ENCODE measurements at places on chromosomes 6 and 20.

- DNase-seq: no peak
These were observed 21.0 kb downstream of the C6orf89 start for GRCh38 chr6:36906539-36907325.

DNA sequence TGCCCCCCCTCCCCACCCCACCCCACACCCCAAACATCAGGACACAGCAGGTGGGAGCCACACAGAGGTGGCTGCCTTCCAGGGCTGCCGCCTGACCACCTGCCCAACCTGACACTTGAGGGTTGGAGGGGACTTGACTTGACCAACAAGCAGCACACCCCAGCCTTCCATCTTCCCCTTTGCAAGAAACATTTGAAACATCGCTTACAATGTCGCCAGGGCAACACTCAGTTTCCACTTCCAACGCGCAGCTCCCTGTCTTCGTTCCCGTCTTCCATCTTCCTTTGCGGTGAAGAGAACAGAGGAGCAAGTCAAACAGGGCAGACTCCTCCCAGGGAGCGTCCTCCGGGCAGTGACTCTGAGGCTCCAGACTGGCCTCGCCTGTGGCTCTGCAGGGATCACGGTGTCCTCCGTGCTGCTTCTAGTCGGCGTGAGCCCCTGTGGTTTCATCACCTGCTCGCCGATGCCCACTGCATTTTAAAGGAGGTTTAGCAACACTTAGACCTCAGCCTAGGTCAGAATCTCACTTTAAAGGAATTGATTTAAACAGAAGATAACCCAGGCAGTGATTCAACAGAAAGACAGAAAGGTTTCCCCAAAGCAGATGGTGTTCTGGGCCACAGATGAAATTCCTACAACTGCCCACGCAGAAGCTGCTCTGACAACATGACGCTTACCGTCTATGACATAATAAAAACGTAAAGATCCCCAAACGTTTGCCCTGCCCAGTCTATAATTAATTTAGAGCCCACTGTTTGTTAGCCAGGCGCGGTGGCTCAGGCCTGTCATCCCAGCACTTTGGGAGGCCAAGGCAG, 130.8 kb downstream of the TAF4 start:
- no peak for DNase-seq

DNA sequence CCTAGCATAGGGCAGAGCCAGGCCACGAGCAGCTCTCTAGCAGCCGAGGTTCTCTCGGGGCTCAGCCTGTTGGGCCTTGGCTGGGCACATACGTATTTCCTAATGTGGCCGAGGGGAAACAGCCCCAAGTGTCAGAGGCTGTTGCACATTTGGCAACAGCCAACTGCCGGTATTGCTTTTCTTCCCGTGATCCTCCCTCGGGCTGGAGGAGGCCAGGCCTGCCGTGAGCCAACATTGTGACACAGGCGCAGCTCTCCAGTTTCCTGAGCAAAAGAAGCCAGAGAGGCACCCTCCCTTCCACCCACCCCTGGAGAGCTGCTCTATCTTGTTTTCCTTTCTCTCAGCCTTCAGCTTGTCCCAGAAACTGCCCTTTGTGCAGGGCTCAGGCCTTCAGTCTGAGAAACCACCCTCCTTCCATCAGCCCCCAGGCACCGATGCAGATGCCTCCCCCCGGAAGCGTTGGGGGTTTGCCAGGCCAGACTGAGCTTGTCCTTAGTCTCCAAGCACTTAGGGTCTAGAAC, 5.1 kb upstream of the BPI start:
- no peak for DNase-seq

DNA sequence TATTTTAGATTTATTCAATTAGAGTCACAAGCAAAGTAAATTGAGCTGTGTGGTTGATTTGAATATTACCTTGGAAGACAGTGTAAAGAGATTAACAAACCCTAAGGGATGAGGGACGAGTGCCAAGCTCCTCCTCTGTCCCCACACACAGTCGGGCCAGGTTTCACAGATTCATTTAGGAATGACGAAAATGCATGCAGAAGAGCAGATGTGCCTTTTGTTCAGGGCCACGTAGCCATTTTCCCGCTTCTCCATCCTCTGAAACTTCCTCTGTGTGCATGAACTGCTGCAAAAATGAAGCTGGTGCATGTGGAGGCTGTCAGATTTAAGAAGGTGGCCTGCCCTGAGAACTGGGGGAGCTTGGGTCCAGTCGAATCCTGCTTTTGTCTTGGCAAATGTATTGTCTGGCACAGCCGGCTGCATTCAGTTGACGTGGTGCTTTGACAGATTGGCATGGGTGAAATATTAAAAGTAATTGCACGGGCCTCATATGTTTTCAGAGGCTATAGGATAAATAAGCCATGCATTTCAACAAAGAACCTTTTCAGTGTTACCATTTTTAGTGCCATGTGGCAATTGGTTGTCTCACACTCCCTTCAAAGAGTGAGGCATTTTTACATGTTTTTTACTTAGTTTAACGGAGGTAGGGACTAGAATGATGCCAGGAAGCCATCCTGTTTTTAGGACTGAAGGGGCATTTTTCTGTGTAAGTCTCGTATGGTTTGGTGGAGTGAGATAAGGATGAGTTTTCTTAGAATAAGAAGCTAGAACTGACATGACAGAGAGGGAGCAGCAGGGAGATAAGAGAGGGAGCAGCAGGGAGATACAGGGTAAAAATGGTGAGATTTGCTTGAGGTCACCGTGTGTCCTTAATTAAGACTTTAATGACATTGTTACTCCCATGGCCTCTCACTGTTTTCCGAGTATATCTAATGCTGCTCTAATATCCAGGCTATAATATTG, 361.1 kb downstream of the NRN1 start:
- DNase-seq: no peak

DNA sequence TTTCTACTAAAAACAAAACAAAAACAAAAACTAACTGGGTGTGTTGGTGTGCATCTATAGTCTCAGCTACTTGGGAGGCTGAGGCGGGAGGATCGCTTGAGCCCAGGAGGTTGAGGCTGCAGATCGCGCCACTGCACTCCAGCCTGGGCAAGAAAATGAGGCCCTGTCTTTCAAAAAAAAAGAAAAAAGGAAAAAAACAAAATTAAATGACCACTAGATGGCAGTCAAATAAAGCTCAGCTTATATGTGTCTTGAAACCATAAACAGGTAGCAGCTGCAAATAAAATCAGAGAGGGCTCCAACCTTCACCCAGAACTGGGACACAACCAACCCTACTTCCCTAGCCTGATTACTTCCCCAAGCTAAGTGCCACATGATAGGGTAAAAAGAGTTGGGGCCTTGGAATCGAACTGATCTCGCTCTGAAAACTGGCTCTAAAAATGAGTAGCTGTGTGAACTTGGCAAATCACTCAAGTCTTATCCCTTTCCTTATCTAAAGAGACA, 67.1 kb upstream of the ADGRF4 start:
- DNase-seq: no peak

- no peak for DNase-seq
These were observed 148.6 kb downstream of the DHX35 start for GRCh38 chr20:39110819-39111136.
